ENCODE measurements at places on chromosomes 7 and 10.

GRCh38 chr10:93309062-93309461 lies 173.1 kb downstream of the MYOF start:
- no peak for DNase-seq

DNA sequence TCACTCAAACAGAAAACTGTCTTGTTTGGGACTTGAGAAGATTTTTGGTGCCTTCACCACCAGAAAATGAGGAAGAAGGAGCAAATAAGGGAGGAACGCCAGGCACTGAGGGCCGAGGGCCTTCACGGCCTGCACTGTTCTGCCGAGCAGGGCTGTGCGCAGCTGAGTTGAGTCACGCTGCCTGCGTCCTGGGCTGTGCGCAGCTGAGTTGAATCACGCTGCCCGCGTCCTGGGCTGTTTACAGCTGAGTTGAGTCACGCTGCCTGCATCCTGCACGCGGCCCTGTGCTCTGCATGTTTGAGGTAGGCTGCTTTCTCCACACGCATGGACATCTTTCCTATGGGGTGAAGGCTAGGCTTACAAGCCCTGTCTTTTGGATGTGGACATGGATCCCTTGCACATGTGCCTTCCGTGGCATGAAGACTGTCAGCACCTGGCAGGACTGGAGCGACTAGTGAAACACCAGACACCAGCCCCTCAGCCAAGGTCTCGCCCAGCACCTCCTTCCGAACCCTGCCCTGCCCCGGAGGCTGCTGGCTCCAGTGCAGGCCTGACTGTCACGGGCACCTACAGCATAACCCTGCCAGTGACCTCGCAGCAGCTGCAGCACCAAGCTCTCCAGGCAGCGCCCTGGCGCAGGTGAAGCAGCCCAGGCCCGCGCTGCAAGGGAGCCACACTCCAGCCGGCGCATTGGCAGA lies 96.7 kb downstream of the HTR5A start:
- no peak for DNase-seq

DNA sequence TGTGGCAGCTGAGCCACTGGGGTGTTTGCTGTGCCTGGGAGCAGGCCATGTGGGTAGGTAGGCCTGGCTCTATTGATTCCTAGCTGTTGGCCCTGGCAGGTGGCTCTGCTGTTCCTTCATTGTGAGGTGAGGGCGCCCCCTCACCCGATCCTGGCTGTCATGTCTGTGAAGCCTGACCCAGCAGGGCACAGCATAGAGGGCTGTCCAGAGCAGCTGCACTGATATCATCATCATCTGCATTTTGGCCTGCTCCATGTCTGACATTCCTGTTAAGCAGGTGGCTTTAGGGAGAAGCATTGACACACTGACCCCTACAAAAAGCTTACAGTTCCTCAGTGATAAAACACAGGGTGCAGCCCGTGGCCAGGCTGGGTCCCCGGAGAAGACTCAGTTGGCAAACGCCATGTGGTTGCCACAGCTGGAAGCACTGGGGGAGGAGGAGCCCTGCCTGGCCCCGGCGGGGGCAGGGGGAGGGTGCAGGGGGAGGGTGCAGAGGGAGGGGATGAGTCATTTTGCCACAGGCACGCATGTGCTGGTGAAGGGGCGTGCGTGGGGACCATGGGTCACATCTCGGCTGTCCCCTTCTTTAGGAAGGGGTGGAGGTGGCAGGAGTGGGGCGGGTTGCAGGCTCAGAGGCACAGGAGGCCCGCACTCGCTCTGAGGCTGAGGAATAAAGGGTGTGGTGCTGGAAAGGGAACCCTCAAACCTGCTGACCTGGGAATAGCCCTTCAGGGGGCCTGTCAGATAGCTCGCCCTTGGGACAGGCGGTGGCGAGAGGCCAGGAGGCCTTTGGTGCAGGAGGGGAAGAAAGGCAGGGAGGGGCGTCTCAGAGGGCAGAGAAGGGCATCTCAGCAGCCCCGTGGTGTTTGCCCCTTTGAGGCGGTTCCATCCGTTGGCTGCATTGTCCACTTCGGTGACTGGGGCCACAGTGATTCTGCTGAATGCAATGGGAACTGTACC lies 31.6 kb downstream of the IKZF1 start:
- DNase-seq, result peak; percentile 73

- no peak for DNase-seq
Measured at GRCh38 chr7:29091715-29092114, 54.6 kb downstream of the CPVL start.

GRCh38 chr7:30091491-30091912 lies 43.3 kb upstream of the MTURN start:
- no peak for DNase-seq
